ENCODE measurements at places on chromosomes 13 and 19. TPM values are rescaled to one million over a fixed set of nuclear protein-coding genes. Genes with fewer than 3 reads are reported as not detected.

MEIS3 gene
- 41.7 TPM for total RNA-seq

APLP1 gene
- total RNA-seq, result 58.7 TPM

NFIX gene
- 1.2 TPM for total RNA-seq

ZNF177 gene
- total RNA-seq, result 0.17 TPM

TRPC4 gene
- total RNA-seq, result 2.3 TPM

KLK15 gene
- not detected for total RNA-seq

DNA sequence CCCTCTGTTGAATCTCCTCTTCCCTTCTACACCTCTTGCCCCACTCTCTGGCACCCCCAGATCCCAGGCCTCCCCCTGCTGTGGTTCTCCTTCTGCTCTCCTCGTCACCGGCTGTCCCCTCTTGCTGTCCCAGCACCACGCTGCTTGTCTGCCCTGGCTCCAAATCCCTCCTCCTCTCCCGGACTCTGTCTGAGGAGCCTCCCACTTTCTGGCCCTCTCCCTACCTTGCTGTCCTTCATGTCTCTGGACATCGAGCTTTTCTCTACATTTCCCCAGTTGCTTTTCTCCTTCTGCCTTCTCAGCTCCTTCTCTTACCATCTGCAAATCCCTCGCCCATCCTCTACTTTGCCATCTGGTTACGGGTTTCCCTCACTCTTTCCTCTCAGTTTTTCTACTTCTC lies 1.2 kb downstream of the ZNF347 start:
- no peak for DNase-seq

DNA sequence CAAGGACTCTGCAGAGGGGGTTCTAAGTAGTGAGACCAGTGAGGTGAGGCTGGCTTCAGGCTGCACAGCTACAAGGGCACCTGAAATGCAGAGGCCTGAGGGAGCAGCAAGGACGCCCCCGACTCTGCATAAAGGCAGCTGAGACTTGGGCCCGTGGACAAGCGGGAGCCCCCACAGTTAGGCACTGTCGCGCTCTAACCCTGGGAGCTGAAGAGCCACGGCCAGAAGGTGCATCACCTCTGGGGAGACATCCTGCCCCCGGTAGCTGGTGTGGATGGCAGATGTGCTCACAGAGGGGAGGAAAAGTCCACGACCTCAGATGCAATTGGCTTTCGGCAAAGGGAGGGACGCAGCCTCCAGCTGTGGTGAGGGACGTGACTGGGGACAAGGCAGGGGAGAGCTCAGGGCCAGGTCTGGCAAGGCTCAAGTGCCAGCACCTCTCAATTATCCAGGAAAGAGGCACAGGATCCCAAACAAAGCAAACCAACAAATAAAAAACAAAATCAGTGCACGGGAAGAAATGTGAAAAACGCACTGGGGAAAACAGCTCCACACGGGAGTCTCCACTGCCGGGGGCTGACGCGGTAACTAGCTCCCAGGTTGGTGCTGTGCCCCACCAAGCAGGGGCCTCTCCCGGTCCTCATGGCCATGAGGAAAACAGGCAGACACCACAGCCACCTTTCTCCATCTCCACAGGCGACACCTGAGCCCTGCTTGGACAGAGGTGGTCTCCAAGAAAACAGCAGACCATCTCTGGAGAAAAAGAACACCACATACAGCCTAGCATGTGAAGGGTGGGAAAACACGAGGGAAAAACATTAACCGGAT lies 23.0 kb upstream of the PLPP2 start:
- DNase-seq, result no peak

DNA sequence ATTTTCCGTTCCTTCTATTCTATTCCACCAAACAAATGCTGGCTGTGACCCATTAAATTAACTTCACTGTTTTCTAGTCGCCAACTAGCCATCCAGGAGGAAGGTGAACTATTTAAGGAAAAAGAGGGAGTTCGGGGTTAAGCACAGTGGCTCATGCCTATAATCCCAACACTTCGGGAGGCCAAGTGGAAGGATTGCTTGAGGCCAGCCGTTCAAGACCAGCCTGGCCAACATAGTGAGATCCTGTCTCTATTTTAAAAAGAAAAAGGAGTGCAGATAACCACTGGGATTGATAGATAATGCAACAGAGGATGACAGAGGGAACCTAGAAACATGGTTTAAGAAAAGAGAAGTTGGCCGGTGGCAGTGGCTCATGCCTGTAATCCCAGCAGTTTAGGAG lies 44.7 kb downstream of the SPTBN4 start:
- no peak for DNase-seq

GRCh38 chr13:24888291-24888931 lies 124.4 kb downstream of the RNF17 start:
- DNase-seq, result no peak

GRCh38 chr13:112892426-112893206 lies 76.4 kb upstream of the MCF2L start:
- DNase-seq, result peak; percentile 78

GRCh38 chr13:37526710-37527473 lies 71.7 kb downstream of the POSTN start:
- DNase-seq, result no peak

DNA sequence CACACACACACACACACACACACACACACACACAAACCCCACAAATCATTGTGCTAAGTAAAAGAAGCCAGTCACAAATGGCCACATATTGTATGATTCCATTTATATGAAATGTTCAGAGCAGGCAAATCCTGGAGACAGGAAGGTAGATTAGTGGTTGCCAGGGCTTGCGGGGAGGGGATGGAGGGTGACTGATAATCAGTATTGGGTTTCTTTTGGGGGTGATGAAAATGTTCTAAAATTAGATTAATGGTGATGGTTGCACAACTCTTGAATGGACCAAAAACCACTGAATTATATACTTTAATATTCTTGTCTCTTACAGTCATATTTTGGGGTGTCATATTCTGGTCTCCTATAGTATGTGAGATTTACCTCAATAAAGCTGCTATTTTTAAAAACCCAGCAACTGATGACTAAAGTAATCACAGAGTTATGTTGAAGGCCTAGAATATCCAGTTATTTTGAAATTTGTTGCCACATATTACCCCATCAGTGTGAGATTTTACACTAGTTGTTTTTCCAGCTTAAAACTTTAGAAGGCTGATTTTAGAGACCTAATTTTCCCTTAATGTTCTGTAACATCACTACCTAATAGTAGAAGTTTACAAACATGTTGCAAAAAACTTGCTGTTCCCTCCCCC lies 20.3 kb downstream of the FLT1 start:
- DNase-seq, result no peak

DNA sequence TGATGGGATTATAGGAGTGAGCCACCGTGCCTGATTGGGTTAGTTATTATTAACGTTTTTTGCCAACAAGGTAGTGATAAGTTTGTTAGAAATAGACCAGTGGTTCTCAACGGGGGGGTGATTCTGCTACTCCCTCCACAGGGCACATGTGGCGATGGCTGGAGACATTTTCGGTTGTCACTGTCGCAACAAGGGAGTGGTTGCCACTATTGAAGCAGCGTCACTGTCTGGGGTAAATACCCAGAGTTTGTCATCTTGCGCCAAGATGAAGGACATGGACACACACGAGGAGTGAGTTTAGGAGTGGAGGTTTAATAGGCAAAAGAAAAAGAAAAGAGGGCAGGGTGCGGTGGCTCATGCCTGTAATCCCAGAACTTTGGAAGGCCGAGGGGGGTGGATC lies 18.9 kb downstream of the ADGRE3 start:
- no peak for DNase-seq

- no peak for DNase-seq
These were observed 9.9 kb upstream of the SULT2A1 start for GRCh38 chr19:47896019-47896418.

DNA sequence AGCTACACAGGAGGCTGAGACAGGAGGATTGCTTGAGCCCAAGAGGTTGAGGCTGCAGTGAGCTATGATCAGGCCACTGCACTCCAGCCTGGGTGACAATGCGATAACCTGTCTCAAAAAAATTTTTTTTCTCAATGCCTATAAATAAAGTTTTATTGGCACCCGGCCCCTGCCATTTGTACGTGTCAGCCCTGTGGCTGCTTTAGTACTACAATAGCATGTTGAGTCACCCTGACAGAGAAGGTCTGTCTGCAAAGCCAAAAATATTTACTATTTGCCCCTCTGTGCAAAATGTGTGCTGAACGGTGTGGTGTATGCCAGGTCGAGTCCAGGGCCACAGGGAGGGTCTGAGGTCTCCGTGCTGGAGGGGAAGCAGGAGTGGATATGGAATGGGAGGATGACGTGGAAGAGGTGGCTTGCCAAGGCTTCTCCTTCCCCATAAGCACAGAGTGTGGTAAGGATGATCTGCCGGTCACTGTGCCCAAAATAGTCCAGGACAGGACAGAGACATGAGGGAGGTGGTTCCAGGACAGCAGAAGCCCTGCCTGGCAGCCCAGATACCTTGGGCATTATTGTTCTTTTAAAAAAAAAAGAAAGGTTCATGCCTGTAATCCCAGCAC lies 10.0 kb downstream of the NMRK2 start:
- DNase-seq, result no peak

- DNase-seq, result peak; percentile 25
These were observed 535 bp downstream of the BSG start for GRCh38 chr19:572743-573518.

DNA sequence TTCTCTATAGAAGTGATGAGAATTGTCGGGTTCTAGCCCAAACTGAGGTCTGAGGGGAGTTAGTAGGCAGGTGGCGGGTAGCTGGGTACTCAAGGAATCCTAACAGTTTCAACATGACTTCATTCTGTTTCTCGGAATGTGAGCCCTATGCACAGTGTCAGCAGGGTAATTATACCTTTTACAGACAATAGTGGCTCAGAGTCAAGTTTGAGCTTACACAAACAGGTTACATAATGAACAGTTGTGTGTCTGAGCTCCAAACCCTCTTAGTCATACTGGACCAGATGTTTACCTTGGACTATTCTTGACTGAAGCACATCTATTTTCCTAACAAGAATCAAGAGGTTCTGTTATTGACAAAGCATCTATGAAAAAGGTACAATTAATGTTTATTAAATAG lies 1066.7 kb upstream of the PCDH20 start:
- DNase-seq, result no peak

DNA sequence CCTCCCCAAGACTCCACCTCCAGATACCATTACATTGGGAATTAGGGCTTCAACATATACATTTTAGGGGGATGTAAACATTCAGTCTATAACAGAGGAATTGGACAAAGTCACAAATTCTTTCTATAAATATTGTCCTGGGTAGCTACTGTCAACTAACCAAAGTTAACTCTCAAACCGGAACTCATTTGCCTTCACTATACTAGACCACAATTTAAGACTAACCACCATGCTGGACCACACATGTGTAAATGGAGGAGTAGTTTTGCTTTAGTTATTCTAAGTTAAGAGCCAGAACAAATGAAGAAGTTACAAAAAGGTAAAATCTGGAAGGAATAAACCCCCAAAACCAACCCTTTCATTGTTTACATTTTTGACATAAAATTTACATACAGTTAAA lies 222.8 kb downstream of the NDFIP2 start:
- DNase-seq, result no peak

GRCh38 chr19:55554302-55554701 lies 9.0 kb upstream of the SBK3 start:
- no peak for DNase-seq

- DNase-seq, result no peak
These were observed 41.4 kb upstream of the SERP2 start for GRCh38 chr13:44331912-44332851.

GRCh38 chr19:54572696-54573311 lies 786 bp upstream of the LILRA2 start:
- no peak for DNase-seq

GRCh38 chr13:57527114-57527735 lies 104.3 kb upstream of the PCDH17 start:
- DNase-seq, result no peak

DNA sequence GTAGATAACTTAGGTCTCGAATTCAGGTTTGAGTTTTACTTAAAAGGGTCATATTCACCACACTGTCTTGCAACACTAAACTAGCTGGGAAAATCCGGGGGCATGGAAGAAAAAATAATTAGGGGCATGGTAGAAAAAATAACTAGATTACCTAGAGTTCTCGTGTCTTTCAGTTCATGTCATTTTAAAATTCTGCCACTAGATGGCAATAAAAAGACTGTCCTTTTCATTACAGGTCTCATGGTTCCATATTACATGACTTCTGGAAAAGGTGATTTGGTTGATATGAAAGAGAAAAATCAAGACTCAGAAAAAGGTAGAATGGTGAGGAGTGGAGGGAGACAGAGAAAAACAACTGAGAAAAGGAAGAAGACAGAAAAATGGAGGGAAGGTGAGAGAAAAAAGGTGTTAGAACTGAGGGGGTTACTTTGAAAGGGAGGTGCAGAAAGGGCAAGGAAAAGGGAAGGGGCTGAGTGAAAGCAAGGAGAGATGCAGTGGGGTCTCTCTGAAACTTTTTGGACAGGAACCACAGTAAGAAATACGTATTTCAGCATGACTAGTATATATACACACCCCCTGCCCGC lies 299.0 kb downstream of the KLF12 start:
- DNase-seq, result peak; percentile 28

- DNase-seq, result no peak
These were observed 7.8 kb downstream of the CPB2 start for GRCh38 chr13:46097015-46097414.

- no peak for DNase-seq
These were observed 18.0 kb downstream of the KLK4 start for GRCh38 chr19:50893047-50893736.

DNA sequence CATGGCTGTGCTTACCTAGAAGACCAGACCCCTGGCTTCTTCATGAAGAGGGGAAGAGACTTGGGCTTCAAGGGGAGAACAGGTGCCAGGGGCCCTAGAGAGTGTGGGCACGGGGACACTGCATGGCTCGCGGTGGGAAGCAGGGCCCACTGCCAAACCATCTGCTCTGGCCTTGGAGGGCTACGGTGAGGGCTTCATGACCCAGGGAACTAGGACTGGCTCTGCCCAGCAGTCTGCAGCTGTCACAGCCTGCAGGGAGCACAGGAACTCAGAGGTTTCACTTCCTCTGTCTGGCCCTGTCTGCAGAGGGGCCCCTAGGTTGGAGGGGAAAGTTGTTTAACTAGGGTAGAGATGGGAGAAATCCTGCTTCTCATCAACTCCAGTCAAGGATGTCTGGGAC lies 4.3 kb downstream of the ERCC1 start:
- no peak for DNase-seq

GRCh38 chr19:43470288-43470687 lies 4.9 kb upstream of the LYPD3 start:
- DNase-seq, result no peak

GRCh38 chr13:111177921-111178320 lies 62.8 kb downstream of the ARHGEF7 start:
- DNase-seq, result no peak

DNA sequence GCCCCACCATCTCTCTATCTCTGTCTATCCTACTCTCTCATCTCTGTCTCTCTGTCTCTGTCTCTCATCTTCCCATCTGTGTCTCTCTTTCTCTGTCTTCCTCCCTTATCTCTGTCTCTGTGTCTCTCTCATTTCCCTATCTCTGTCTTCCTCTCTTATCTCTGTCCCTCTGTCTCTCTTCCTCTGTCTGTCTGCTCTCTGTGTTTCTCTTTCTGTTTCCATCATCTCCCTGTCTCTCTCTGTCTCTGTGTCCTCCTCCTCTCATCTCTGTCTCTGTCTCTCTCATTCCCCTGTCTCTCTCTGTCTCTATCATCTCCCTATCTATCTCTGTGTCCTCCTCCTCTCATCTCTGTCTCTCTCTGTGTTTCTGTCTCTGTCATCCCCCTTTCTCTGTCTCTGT lies 1.6 kb upstream of the EBI3 start:
- DNase-seq, result no peak
